Panc1 (cell line): ENCODE measurements at places on chromosomes 1 and 21. TPM values are rescaled to one million over a fixed set of nuclear protein-coding genes. Genes with fewer than 3 reads are reported as not detected.

The OR4F16 gene
- total RNA-seq: not detected

The SKI gene
- total RNA-seq: 63.2 TPM

The LHX8 gene
- not detected for total RNA-seq

The LRRC71 gene
- total RNA-seq: 0.77 TPM

The RNF186 gene
- not detected for total RNA-seq

The S100A6 gene
- 1,986 TPM for total RNA-seq

The LAMC2 gene
- 8.3 TPM for total RNA-seq

The OR10J1 gene
- not detected for total RNA-seq

The HMGN1 gene
- total RNA-seq: 293 TPM

The XKR8 gene
- total RNA-seq: 10.6 TPM

The C4BPA gene
- 0.26 TPM for total RNA-seq
